ENCODE measurements at places on chromosomes 13 and 19.

DNA sequence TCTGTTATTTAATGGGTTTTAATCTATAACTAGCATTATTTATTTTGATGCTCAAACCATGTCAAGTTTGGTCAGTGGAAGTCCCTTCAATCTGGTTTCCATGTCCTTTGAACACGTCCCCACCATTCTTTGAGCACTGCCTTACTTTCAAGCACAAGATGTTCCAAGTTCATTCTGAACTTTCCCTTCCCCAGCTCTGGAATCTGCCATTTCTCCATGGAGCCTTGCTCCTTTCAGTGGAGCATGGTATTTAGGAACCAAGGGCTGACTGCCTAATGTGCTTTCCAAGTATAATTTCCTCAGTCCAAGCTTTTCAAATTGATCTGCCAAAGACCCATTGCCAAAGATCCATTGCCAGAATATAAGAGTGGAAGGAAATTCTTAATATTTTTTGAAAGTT, 1.1 kb upstream of the ZNF546 start:
- no peak for DNase-seq

DNA sequence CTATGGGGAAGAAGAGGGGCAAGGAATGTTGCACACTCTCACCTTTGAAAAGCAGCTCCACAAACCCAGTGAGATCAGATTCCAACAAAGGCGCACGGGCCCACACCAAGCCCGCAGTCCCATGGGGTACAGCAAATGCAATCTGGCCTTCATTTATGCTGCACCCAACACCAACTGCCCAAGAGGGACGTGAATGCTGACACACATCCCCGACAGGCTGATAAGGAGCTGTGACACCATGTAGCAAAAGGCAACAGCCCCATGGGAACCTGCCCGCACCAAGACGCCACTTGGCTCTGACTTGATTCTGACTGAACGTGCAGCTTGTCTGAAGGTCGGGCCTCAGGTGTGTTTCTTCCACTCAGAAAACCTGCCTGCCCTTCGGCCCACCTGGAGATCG, 17.3 kb downstream of the REXO1 start:
- DNase-seq: no peak

DNA sequence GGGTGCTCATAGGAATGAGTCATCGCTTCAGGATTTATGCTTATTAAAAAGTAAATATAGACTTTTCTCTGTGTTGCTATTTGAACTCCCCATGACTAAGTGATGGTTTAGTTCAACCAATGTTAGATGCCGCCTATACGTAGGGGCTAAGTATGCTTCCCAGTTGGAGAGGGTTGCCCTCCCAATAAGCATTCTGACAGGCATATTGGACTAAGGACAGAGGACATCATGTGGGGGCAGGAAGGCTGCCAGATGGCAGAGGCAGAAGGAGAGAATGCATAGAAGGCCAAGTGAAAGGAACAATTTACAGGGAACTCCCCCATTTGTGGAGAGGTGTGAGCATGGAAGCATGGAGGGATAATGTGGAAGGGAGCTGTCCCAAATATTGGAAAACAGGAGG, 318.4 kb upstream of the OBI1 start:
- no peak for DNase-seq

DNA sequence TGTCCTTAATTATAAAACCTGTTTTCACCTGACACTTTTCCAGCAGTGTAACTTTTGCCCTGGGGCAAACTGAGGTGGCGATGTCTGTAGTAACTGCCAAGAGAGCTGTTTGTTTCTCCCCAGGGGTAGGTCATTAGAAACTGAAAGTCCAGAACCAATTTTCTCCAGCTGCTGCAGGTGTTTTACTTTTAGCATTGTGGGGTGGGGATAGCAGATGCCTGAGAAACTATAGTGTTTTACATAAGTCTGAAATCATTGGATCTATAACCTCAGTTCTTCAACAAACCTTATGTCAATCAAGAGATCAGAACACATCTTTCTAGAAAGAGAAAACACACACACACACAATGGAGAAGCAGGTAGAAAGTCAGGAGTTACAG, 92.7 kb downstream of the LHFPL6 start:
- DNase-seq: no peak

GRCh38 chr19:38386300-38386970, 1.4 kb downstream of the GGN start:
- DNase-seq: no peak

- DNase-seq: peak; percentile 16
Measured at GRCh38 chr13:74450964-74451363, 316.8 kb upstream of the KLF12 start.

GRCh38 chr13:54989418-54989817, 1960.8 kb downstream of the OLFM4 start:
- DNase-seq: no peak

- no peak for DNase-seq
Measured at GRCh38 chr19:40274585-40275544, 10.3 kb downstream of the AKT2 start.

DNA sequence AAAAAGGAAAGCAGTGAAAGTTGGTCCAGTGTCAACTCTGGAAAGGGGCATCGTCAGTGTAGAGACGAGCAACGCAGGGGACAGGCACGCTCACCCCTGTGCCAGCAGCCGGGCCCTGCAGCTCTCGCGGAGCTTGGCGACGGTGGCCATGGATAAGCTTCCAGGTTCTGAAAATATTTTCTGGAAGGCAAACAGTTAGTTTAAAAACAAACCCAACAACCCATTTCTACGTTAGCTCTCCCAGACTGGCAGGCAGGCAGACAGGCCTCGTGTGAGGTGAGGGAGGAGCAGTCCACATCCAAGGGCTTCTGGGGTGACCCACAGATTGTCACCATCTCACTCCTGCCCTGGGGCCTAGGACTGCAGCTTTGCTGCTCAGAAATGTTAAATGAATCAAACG, 27.4 kb downstream of the LAMP1 start:
- no peak for DNase-seq

DNA sequence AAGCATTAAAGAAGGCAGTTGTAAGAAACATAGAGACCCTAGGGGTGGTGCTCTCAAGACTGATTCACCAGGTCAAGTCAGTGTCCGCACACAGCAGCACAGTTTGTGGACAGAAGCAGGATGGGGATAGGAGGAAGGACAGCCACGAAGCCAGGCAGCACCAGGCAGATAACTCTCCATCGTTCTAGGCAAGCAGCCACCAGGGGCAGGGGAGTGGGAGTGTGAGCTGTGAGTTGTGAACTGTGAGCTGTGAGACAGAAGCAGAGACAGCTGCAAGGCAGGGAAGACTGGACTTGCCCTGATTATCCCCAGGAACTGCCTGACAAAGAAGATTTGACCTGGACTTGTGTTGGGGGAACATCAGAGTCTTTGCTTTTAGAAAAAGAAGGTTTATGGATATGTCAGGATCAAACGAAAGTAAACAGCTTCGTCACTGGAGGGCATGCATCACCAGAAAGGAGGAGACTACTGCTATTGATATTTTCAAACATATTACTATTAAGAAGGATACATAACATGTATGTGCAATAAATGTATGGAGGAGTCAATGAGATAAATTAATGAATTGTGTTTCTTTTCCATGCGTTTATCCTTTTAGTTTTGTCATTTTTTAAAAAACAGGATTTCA, 286.1 kb downstream of the IRS2 start:
- DNase-seq: no peak

GRCh38 chr19:23771316-23771715, 12.6 kb upstream of the ZNF681 start:
- DNase-seq: no peak

GRCh38 chr13:56736966-56737365, 403.8 kb upstream of the PRR20A start:
- DNase-seq: no peak

DNA sequence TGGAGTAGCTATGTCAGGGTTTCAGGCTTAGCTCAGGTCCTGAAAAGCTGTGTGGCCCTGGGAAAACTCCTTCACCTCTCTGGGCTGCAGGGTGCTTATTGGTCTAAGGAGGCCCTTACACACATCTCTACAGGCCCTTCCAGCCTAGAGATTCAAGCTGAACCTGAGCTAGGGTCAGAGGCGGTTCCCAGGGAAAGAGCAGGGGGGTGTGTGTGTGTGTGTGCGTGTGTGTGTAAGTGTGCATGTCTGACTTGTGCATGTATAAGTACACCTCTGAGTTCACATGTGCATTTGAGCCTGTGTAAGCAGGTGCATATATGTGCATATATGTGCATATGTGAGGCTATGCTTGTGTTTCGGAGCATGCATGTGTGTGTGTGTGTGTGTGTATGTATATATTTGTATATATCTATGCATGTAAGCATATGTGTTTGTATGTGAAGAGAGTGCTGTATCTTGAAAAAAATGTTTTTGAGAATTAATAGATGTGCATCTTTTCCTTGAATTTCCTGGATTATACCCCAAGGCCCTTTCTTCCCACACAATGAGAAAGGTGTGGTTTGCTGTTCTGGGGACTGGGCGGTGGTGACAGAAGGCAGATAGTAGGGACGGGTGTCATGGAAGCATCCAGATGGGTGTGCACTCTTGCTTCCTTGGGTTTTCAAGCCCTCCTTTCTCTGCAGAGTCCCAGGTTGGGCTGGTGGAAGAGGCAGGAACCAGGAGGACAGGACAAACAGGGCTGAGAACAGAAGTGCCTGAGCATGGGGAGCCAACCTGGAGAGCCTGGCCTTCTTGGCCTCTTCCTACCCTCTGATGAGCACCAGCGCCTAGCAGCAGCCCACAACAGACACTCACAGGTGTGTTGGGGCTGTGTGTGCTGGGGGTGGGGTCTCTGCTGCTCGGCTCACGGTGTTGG, 150.3 kb upstream of the TSHZ3 start:
- no peak for DNase-seq

GRCh38 chr13:51673165-51673564, 88.9 kb downstream of the WDFY2 start:
- DNase-seq: no peak

DNA sequence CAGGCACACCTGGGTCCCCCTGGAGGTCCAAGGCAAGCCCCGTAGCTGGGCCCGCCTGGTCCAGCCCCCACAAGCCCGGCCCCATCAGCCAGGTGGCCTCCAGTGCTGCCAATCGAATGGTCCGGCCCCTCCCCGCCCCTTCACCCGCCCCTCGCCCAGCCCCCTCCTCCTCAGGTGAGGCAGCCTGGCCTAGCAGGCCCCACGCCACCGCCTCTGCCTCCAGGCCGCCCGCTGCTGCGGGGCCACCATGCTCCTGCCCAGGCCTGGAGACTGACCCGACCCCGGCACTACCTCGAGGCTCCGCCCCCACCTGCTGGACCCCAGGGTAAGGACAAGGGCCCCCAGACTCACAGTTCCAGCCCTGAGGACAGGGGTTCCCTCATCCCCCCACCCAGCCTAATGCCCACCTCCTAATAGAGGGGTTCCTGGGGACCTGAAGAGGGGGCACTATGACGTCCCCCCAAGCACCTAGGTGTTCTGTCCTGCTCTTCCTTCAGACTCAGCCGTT, at the start of gene HPN:
Gene HPN, plus strand, starts transcription at position 174 of the 508 bp plus-strand sequence. CDS start 786 bp downstream, outside the sequence.
- no peak for DNase-seq

DNA sequence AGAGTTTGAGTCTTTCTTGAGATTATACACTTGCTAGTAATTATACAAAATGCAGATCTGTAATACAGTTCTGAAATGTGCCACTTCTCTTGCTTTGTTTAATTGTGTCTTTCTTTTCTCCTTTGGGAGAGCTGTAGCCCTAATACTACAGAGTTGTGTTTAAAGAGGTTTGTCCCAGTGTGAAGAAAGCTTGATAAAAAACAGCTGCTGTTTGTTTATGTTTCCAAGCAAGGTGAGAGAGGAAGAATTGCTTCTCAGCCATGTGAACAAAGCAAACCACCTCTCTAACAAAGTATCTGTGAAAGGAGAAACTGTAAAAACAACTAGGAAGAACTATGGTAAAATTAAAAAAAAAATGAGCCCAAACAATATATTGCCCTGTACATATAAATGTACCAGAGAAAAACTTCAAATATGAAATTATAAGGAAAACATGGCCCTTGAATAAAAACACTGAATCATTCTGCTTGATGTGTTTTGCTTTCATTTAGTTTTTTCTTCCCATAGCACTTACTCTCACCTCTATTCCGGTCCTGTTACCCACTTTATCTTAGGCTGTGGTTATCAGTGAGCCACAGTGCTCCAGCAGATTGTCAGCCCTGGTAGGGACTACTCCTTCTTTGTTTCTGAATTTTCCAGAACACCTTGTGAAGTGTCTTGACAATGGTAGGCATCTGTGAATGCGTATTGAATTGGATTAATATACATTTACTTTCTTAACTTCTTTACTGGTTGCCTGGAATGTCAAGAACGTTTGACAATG, 257.1 kb downstream of the MTUS2 start:
- DNase-seq: no peak

DNA sequence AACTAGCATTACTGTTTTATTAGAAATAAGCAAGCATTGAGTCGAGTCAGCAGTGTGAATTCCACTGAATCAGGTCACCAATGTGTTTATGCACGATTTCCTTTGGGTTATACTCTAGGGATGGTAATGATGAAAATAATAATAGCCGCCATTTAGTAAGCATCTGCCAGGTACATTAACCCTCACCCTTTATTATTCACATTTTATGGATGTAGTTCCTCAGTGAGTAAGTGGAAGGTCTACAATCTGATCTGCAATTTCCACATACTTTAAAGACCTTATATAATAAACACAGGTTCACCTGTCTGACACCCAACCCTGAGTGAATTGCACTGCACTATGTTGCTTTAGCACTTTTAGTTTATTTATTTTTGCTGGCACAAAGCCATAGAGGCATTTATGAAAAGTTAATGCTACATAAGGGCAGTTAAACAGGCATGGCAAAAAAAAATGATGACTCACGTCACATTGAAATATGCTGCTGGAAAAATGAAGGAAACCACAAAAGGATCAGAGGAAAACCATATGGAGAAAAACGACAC, 122.4 kb downstream of the TRPC4 start:
- DNase-seq: peak; percentile 88

DNA sequence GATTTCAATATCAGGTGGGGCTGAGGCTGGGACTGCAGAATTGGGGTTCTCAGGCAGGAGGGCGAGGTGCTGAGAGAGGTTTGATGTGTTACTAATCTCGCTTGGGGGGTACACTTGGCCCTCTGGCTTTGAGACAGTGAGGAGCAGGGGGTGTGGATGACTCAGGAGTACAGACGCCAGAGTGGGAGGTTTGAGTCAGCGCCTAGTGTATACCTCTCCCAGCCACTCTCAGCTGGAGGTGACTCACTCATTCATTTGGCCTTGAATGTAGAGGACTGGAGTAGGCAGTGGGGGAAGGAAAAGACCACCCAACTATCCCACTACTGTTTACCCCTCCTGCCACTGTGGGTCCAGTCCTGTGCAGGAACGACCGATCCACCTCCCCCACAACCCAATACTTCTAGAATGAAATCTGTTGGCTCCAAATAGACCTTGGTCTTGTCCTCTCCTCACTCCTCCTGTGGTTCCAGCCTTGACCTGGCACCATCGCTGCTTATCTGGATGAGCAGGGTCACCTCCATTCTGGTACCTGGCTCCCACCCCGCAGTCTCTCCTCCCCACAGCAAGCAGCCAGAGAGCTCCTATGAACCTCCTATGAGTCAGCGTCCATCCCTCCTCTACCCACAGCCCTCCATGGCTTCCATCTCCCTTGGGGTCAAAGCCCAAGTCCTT, 20.1 kb upstream of the ZNRF4 start:
- DNase-seq: peak; percentile 85
